Gastroesophageal sphincter (tissue), 4 donors: ENCODE measurements at places on chromosomes 1 and 21.
A peak's percentile ranks its signal among the peaks of the same experiment; 100 is the strongest.

DNA sequence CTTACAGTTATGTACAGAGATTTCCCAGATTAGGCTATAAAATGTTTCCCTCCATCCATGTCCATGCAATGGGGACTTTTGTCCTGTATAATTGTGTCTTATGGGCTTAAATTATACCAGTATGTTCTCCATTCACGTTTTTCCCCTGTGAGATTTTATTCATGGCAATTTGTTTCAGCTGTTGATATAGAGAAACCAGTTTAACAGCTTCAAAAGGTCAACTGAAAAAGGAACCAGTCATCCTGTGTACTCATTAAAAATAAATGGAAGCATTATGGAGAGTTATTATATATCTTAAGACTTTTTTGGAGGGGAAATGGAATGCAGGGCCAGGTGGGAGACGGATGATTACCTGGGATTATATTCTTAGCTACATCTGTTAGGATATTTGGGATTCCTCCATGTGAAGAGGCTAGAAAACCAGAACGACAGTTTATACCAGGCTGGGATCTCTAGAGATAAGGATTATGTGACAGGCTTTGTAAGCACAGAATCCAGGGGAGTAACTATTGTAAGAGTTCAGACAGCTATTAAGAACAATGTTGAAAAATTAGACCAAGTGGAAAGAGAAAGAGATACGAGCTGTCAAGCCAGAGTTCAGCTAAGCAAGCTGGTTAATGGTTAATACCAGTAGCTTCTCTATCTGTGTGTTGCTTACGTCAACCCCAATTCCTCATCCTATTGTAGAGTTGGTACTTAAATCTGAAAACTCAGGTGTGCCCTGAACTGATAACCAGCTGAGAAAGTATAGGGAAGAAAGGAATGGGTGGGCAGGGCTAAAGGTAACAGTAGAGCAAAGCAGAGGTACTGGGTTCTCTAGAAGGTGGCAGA, 12.4 kb upstream of the ZNF697 start:
- H3K4me1 ChIP-seq = no peaks in the 10 kb centered on the region
- no peak overlapping the region for H3K4me3 ChIP-seq
- H3K27ac ChIP-seq = no peak overlapping the region
- peaks cover 6% of the 10 kb centered on the region for H3K27me3 ChIP-seq
- no peaks in the 10 kb centered on the region for H3K36me3 ChIP-seq

DNA sequence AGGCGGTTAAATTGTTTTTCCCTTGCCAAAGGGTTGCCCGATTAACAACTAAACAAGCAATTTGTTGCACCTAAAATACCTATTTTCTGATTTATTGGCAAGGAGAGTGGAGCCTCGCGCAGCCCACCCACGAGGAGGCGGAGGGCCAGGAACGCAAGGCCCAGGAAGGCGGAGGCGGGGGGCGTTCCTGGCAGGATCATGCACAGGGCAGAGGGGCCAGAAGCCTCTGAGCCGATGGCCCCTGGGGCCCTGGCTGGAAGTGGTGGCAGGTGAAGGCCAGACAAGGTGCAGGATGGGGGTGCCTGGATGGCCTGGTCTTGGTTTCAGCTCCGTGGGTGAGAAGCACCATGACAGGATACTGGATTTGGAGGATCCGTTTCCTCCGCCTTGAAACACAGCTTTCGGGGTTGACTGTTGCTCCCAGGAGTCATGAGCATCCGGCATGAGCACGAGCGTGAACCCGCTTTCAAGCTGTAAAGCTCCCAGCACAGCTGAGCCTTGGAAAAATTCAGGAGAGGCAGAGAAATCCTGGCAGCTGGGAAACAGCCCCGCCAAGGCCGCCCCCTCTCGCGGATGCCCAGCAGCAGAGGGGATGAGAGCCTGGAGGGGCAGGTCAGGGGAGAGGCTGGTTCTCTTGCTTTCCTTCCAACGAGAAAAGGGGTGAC, 35.0 kb downstream of the AJAP1 start:
- no peaks in the 10 kb centered on the region for H3K4me1 ChIP-seq
- H3K27me3 ChIP-seq = peaks cover 66% of the 10 kb centered on the region
- no peaks in the 10 kb centered on the region for H3K36me3 ChIP-seq

DNA sequence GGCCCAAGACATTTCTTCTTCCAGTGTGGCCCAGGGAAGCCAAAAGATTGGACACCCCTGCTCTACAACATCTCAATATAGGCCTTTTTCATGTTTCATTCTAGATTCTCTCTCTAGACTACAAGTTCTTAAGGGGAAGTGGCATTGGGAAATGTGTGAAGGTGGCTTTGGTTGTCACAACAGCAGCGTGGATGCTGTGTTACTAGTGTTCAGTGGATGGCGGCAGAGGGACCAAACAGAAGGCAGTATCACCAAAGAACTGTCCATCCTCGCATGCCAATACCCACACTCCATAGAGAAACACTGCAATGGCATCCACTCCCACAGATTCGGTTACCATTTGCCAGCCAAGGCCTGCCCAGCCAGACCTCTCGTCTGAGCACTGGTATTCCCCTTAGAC, 24.3 kb upstream of the IFNAR2 start:
- no peak overlapping the region for H3K4me3 ChIP-seq
- H3K27ac ChIP-seq = no peak overlapping the region
- no peaks in the 10 kb centered on the region for H3K4me1 ChIP-seq
- no peaks in the 10 kb centered on the region for H3K36me3 ChIP-seq

DNA sequence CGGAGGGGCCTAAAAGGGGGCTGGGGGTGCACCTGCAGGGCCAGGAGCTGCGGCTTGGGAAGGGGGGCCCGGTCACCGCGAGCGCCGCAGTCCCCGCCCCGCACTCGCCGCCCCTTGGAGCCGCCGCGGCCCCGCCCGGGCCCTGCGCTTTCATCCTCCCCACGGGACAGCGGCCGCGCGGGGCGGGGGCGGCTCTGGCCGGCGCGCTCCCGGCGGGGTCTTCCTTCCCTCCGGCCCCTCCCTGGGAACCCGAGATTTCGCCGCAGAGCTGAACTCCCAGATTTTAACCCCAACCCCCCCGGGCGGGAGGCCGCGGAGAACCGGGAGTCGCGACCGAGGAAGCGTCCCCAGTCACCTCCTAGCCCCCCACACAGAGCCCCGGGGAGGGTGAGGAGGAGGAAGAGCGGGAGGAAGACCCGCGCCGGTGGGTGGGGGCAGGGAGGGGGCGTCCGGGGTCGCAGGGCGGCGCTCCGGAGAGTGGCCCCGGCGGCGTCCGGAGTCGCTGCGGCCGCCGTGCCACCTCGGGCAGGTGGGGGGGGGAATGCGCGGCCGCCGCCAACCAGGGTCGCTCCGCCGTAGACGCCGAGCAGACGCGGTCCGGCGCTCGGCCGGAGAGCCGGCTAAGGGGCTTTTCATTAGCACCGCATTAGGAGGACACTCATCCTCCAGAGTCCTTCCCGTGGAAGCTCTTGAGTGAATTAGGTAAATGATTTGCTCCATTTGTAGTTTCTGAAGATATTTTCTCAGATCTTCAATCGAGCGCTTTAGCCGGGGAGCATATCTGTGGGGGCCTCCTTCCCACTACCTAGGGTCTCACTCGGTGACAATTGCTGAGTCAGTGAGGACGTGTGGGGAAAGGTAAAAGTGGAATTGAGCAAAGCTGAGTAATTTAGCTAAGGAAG, 31.6 kb upstream of the NFIA start:
- no peaks in the 10 kb centered on the region for H3K27me3 ChIP-seq
- ATAC-seq = peak; percentile 75
- H3K36me3 ChIP-seq = no peaks in the 10 kb centered on the region
- peaks cover 13% of the 10 kb centered on the region for H3K4me1 ChIP-seq

DNA sequence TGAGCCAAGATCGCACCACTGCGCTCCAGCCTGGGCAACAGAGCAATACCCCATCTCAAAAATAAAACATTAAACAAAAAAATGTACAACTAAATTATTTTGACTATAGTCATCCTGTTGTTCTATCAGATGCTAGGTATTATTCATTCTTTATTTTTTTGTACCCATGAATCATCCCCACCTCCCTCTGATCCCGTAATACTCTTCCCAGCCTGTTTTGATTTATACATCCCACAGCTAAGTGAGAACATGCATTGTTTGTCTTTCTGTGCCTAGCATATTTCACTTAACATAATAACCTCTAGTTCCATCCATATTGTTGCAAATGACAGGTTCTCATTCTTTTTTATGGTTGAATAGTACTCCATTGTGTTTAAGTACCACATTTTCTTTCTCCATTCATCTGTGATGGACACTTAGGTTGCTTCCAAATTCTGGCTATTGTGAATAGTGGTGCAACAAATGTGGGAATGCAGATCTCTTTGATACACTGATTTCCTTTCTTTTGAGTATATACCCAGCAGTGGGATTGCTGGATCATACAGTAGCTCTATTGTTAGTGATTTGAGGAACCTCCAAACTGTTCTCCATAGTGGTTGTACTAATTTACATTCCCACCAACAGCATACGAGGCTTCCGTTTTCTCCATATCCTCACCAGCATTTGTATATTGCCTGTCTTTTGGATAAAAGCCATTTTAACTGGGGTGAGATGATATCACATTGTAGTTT, 84.4 kb downstream of the MACF1 start:
- peaks cover 16% of the 10 kb centered on the region for H3K4me1 ChIP-seq
- no peaks in the 10 kb centered on the region for H3K27me3 ChIP-seq
- no peak for ATAC-seq
- H3K36me3 ChIP-seq = peaks cover 5% of the 10 kb centered on the region
- H3K4me3 ChIP-seq = no peak overlapping the region

DNA sequence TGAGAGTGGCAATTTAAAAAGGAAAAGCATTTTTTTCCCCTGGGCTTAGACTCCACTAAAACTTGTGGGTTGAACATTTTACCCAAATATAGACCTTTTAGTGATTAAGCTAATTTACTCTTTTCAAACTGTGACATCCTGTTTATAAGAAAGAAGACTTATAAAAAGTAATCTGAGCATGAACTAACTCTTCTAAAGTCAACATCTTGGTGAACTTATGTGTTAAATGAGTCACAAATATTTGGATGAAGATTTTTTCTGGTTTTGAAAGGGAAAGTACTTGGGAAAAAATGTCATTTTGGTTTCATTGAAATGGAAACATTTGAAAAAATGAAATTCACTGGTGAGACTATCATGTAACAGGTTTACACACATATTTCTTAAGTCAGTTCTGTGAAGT, 109.8 kb downstream of the KCNK2 start:
- H3K4me1 ChIP-seq = no peaks in the 10 kb centered on the region
- H3K4me3 ChIP-seq = no peak overlapping the region
- H3K27me3 ChIP-seq = no peaks in the 10 kb centered on the region
- no peak for ATAC-seq
- no peaks in the 10 kb centered on the region for H3K36me3 ChIP-seq

DNA sequence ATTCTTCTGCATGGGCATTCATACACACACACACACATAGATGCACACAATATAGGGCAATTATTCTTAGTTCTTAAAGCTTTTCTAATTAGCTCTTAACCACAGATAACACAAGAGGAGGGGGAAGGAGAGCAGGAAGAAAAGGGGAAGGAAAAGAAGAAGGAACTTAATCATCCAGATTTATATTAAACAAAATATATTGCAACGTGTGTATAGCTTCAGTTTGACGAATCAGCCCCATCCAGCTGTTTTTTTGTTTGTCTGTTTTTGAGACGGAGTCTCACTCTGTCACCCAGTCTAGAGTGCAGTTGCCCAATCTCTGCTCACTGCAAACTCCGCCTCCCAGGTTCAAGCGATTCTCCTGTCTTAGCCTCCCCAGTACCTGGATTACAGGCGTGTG, 21.7 kb upstream of the ANKRD13C start:
- H3K27ac ChIP-seq = no peak overlapping the region
- no peaks in the 10 kb centered on the region for H3K4me1 ChIP-seq
- no peak overlapping the region for H3K4me3 ChIP-seq
- no peaks in the 10 kb centered on the region for H3K27me3 ChIP-seq
- H3K36me3 ChIP-seq = peaks cover 8% of the 10 kb centered on the region

GRCh38 chr1:56189454-56189853, 389.9 kb downstream of the PLPP3 start:
- H3K27me3 ChIP-seq = no peaks in the 10 kb centered on the region
- H3K4me1 ChIP-seq = peaks cover 29% of the 10 kb centered on the region
- H3K4me3 ChIP-seq = no peak overlapping the region
- no peak overlapping the region for H3K27ac ChIP-seq
- no peak for ATAC-seq
- no peaks in the 10 kb centered on the region for H3K36me3 ChIP-seq

- H3K4me3 ChIP-seq = no peak overlapping the region
- H3K27me3 ChIP-seq = no peaks in the 10 kb centered on the region
- peak overlapping the region; percentile 69 for H3K27ac ChIP-seq
- no peaks in the 10 kb centered on the region for H3K4me1 ChIP-seq
- peak; percentile 84 for ATAC-seq
- H3K36me3 ChIP-seq = peaks cover 83% of the 10 kb centered on the region
Observed at GRCh38 chr1:236035681-236036101, 29.2 kb downstream of the NID1 start.

DNA sequence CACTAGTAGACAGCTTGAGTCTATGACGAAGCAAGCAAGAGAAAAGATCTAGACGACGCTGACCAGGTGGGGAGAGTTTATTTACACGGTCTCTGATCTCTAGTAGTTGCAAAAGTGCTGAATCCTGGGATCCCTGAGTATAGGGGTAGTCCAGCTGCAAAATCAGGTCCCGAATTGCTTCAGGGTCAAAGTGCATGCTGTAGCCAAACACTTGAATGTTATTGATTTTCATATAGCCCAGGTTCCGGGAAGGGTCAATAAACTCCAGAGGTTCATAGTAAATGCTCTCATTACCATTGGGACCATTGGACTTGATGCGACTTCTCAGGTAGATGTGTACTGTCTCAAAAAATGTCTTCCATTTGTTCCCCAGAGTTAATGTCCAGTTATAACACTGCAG, 379.6 kb downstream of the BRINP3 start:
- H3K27ac ChIP-seq = no peak overlapping the region
- no peak overlapping the region for H3K4me3 ChIP-seq
- ATAC-seq = no peak

GRCh38 chr1:183630748-183631147, 4.8 kb downstream of the ARPC5 start:
- peak overlapping the region; percentile 76 for H3K4me3 ChIP-seq
- ATAC-seq = no peak
- H3K4me1 ChIP-seq = peaks cover 77% of the 10 kb centered on the region

DNA sequence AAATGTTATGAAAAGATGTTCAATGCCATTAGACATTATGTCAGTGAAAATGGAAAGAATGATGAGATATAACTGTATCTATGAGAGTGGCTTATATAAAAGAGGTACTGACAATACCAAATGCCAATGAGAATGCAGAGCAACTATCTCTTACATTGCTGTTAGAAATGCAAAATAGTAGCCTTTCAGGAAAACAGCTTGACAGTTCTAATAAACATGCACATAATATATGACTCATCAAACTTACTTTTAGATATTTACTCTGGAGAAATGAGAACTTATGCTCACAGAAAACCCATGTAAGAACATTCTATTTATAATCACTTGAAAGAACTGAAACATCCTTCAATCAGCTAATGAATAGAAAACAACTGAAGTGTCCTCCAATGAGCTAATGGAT, 996.7 kb upstream of the ADGRL4 start:
- no peaks in the 10 kb centered on the region for H3K27me3 ChIP-seq
- no peaks in the 10 kb centered on the region for H3K4me1 ChIP-seq
- H3K27ac ChIP-seq = no peak overlapping the region
- H3K36me3 ChIP-seq = no peaks in the 10 kb centered on the region

GRCh38 chr21:26849428-26850115, 4.4 kb upstream of the ADAMTS1 start:
- H3K4me3 ChIP-seq = no peak overlapping the region
- no peak for ATAC-seq
- no peaks in the 10 kb centered on the region for H3K36me3 ChIP-seq
- no peaks in the 10 kb centered on the region for H3K27me3 ChIP-seq
